Ureter (tissue), 1 donor: ENCODE measurements at places on chromosomes 13 and 19.

- no peak for DNase-seq
Measured at GRCh38 chr13:26050568-26051230, 1.1 kb downstream of the SHISA2 start.

DNA sequence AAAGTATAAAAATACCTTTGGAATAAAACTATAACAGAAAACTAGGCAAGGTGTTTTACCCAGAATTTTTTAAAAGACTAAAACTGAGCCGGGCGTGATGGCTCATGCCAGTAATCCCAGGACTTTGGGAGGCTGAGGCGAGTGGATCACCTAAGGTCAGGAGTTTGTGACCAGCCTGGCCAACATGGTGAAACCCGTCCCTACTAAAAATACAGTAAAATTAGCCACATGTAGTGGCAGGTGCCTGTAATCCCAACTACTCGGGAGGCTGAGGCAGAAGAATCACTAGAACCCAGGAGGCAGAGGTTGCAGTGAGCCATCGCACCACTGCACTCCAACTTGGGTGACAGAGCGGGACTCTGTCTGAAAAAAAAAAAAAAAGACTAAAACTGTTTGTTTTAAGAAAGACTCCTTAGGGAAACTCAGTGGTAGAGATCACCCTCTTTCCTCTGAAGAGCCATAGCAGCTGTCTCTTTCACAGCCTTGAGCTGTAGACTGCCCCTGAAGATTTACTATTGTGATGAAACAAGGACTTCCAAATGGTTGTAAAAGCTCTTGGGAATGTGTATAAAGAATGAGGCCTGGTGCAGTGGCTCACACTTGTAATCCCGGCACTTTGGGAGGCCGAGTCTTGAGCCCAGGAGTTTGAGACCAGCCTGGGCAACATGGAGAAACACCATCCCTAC lies 14.7 kb upstream of the KCTD4 start:
- no peak for DNase-seq

DNA sequence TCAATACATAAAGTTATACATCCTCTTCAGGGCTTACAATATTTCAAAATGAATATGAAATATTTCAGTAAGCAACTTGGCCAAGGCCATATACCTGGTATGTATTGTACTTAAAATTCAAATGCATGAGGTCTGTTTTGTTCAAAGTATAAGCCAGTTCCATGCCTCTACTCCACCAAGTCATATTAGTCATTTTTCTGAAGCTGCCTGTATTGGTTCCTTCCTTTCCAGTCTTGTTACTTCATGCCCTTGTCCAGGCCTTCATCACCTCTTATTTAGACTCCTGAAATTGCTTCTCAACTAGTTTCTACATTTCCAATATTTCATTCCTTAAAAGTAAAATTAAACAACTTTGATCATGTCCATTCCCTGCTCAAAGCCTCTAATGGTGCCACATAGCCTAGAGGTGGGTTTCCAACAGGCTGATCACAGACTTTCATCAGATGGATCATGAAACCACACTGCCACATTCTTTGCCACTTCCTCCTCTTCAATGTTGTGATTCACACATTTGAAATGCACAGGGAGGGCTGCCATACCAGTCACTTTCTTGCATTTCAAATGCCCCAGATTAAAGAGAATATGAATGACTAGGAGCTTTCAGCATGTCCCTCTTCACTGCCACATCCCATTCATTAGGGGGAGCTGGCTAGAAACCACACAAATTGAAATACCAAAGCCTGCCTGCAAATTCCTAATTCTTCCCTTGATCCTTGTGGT lies 424.1 kb upstream of the DACH1 start:
- no peak for DNase-seq

GRCh38 chr13:104522235-104523072 lies 1456.2 kb upstream of the SLC10A2 start:
- DNase-seq: no peak

- DNase-seq: peak; percentile 63
Measured at GRCh38 chr19:23394511-23394910, 760 bp downstream of the ZNF91 start.

DNA sequence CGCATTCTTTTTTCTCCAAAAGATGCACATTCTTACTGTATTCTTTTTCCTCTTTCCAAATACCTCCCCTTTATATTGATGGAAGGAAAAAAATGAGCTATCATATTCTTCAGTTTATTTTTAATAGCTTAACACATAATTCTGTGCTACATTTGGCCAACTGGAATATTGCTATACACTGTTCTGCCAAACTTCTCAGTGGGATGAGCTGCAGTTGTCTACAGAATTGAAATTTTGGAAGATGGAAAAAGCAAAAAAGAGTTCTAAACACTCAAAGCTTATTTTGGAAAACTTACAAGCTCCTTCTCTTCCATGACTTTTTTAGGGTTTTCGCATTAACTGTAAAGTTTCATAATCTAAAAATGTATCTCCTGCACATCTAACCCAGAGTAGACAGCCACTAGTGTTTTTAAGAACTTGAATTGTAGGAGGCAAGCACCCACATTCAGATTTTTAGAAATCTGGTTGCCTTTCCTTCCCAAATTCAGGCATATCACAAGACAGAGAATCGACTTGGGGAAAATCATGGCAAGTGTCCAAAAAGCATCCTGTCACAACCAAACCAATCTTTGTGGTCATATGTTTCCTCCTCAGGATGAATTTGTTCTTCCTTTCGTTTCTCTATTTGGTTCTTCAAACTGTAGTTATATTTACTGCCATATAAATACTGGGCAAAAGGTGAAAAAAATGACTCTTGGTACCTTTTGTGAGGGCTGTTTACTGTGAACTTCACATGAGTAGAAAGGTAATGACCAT lies 111.4 kb upstream of the FRY start:
- no peak for DNase-seq

- DNase-seq: no peak
Measured at GRCh38 chr13:76636829-76637228, 249.4 kb downstream of the KCTD12 start.

- peak; percentile 86 for DNase-seq
Measured at GRCh38 chr19:47428177-47428894, 9.0 kb upstream of the MEIS3 start.
